ENCODE measurements at places on chromosomes 1 and 21.

DNA sequence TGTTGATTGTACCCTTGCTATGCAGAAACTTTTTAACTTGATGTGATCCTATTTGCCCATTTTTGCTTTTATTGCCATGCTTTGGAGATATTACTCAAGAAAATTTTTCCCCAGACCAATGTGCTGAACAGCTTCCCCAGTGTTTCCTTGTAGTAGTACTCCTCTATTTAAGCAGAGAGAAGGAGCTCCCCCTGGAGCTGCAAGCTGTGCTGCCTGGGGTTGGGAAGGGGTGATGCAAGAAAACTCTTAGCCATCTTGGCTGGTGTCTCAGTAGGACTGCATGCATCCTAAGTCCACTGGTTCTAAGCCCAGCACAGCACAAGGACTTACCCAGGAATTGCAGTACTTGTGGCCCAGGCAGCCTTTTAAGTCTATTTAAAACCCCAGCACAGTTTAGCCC is 121.6 kb downstream of the NTMT2 start:
- DNase-seq, result no peak

GRCh38 chr21:27799861-27800260 is 833.0 kb upstream of the ADAMTS5 start:
- no peak for DNase-seq

GRCh38 chr1:147635342-147635741 is 35.0 kb downstream of the ACP6 start:
- no peak for DNase-seq

GRCh38 chr1:211638689-211639101 is 36.7 kb downstream of the NEK2 start:
- DNase-seq, result no peak

DNA sequence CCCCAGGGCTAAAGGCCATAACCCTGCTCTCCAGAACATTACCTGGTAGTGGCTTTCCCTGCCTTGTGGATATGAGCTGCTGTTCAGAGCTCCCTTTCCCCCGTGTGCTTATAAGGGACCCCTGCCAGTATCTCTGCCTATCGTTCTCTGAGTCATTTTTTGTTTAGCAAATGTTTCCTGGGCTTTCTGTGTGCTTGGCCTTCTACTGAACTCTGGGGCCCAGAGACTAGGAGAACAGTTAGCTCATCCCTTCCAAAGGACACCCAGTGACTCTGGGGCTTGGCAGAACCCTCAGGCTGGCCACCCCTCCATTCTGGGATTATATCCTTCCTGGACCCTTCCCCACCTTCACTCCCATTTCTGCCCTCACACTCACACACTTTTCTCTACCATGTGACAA is 80.8 kb upstream of the POU3F1 start:
- DNase-seq, result no peak

GRCh38 chr1:16218014-16218673 is 5.7 kb upstream of the ARHGEF19 start:
- DNase-seq, result no peak

GRCh38 chr1:14366091-14367018 is 232.1 kb upstream of the KAZN start:
- no peak for DNase-seq

DNA sequence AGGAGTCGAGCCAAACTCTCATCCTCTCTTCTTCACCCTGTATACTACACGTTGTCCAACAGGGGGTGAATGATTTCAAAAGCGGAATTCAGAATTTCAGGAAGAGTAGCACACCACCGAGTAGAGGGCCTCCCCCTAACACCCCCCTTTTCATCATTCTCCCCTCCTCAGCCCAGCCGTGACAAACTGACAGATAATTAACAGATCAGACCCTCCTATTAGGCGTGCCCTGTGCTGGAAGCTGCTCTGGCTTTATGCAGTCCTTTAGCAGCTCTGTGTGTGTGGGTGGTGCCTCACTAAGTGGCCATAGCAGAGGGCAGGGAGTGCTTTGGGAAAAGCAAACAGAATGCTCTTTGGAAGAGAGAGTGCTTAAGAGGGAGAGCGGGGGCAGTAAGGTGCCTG is 44.3 kb downstream of the PEX14 start:
- no peak for DNase-seq

DNA sequence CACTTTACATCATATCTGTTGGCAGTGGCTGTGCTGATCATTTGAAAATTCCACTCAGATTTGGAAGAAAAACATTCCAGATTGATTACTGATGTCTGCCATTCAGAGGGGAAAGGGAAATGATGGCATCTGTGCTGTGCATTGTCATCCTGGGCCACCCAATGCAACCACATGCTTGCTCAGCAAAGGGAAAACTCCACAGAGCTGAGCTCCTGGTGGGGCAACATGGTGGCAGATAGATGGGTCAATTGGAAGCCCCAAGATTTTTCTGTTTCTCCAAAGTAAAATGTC is 11.8 kb downstream of the OXCT2 start:
- no peak for DNase-seq

DNA sequence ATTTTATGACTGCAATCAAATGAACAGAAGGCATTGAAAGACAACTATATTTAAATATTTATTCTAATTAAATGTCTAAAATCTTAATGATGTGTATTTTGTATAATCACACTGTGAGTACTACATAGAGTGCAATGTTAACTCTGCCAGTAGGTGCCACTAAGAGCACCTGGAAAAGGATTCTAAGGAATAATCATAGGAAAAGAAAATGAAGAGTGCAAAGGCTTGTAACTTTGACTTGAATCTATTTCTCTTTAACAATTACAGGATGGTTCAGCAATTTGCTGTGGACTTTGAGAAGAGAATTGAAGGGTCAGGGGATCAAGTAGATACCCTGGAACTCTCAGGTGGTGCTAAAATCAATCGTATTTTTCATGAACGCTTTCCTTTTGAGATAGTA is 200.4 kb downstream of the DNM3 start:
- no peak for DNase-seq

DNA sequence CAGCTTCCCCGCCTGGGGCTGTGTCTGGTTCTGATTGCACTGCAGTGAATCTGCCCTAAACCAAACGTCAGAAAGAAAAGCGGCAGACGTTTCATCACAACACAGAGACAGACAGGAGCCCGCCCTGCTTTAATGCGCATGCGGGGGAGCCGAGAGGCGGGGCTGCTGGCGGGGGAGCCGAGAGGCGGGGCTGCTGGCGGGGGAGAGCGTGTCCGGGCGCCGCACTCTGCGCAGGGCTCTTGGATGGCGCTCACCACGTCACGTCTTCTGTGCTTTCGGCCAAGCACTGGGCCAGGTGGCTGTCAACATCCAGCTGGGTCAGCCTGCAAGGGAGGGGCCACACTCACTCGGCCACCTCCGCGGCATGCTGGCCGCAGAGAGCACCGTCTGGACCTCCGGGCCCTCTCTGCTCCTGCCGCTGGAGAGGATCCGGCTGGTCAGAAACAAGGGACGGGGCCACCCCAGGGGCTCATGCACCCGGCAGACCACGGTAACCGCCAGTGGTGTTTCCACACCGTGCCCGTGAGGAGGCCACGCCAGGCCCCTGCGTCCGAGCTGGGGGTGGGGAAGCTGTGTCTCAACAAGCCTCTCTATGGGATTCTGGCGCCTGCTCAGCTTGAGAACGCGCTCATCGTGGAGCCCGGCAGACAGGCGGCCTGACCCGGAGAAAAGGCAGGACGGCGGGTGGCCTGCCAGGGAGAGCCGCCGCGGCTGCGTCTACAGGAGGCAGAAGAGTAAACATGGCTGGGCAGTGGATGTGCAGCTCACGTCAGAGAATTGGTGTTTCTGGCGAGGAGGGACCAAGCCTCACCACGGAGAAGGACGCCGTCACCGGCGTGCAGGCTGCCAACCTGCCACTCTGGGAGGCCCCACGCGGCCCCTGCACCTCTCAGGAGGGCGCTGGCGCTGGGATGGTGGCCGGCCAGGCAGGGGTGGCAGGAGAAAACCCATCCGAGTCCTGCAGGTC is 4.8 kb downstream of the FAAP20 start:
- DNase-seq, result peak; percentile 91

- DNase-seq, result no peak
Measured at GRCh38 chr1:58921751-58922150, 137.9 kb upstream of the JUN start.

- peak; percentile 28 for DNase-seq
Measured at GRCh38 chr1:40143891-40144575, 17.2 kb upstream of the RLF start.

DNA sequence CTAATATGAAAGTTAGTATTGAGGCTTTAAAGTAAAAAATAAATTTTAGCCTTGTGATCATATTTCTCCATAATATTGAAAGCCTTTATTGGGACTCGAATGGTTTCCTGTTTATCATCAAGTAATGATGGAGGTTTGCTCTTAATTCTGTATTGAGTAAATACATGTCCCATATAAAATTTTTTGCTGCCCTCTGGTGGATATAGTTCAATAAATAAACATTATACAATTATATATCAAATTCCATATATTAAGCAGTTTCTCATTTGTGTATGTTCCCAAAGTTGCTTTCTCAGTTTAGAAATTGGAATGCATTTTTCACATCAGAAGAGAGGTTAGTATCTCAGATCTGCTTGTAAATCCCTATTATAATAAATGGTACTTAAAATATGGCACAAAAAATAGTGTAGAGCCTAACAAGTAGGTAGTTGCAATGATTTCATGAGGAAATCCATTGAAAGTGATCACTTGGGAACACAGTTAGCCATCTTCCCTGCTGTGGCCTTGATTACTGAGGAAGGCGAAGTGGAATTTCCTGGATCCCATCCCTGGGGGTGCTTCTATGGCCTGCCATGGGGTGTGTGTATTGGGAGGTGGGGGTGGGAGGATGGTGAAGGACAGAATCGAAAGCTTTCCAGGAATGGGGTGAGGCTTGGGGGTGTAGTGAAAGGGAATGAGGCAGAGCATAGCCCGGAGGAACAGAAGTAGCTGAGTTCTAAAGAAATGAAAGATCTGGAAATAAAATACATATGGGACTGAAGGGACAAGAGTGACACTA is 84.1 kb upstream of the C21orf91 start:
- DNase-seq, result no peak

Data from hippocampal formation (tissue), 2 donors.